ENCODE measurements at places on chromosomes 2 and 18.

GRCh38 chr2:3669656-3670055 lies 11.7 kb downstream of the ALLC start:
- no peak overlapping the region for H3K27ac ChIP-seq
- no peaks in the 10 kb centered on the region for H3K27me3 ChIP-seq
- no peaks in the 10 kb centered on the region for H3K36me3 ChIP-seq
- H3K4me1 ChIP-seq: no peaks in the 10 kb centered on the region

DNA sequence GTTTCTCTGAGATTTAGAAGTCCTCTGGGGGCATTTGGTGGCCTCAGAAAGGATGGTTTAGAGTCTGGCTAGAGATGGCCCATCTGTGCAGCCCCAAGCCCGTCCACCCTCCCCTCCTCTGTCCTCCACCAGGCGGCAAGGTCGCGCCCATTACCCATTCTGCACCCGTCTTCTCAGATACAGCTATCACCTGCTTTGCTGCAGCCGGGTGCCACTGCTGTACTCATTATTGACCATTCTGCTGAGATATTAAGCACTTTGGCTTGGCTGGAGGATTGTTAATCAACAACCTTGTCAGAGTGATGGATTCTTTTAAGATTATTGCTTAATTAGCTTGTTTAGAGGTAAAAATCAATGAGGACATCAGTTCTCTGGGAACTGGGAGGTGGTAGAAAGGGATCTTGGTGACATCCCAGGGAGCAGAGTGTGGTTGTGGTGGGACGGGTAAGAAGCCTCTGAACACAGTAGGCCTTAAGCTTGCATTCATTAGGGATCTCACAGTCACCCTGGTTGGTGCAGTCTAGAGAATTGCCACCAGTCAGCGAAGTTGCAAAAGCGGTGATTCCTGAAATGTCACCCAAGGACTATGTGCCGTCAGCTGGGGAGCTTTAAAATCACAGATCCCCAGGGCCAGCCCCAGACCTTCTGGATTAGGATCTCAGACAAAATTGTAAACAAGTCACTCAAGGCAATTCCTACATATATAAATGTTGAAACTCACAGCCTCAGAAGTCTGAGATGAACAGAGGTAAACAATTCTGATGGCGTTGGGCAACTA lies 90.9 kb downstream of the CAPN13 start:
- H3K4me3 ChIP-seq: no peak overlapping the region
- H3K36me3 ChIP-seq: no peaks in the 10 kb centered on the region
- no peak overlapping the region for H3K27ac ChIP-seq
- peaks cover 37% of the 10 kb centered on the region for H3K4me1 ChIP-seq
- DNase-seq: no peak

GRCh38 chr2:64919261-64919660 lies 69.9 kb upstream of the SLC1A4 start:
- no peak overlapping the region for H3K4me3 ChIP-seq
- H3K27me3 ChIP-seq: no peaks in the 10 kb centered on the region
- no peak overlapping the region for H3K27ac ChIP-seq
- H3K36me3 ChIP-seq: no peaks in the 10 kb centered on the region

- no peak for DNase-seq
- no peaks in the 10 kb centered on the region for H3K4me1 ChIP-seq
Measured at GRCh38 chr2:137857881-137858280, 106.4 kb upstream of the HNMT start.

DNA sequence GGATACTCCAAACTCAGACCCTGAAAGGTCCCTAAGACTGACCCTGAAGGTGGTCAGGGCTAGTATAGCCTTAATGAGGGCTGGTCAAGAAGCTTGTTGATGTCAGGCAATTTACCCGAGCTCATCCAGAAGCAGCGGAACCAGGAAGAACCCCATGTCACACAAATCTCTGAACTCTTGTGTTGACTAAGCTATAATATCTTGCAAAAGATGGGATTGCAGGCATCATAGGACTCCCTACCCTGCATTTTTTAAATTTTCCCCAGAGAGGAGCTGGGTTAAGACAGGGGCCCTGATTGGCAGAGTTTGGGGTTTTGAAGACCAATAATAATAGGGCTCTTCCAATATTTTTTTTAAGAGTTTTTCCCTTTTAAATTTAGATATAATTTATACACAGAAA lies 2.0 kb upstream of the PLEKHB2 start:
- peaks cover 11% of the 10 kb centered on the region for H3K36me3 ChIP-seq
- DNase-seq: no peak
- H3K4me1 ChIP-seq: peaks cover 26% of the 10 kb centered on the region

GRCh38 chr2:236627841-236628240 lies 58.2 kb downstream of the ACKR3 start:
- H3K4me1 ChIP-seq: no peaks in the 10 kb centered on the region
- H3K36me3 ChIP-seq: no peaks in the 10 kb centered on the region
- no peak overlapping the region for H3K4me3 ChIP-seq
- H3K27ac ChIP-seq: no peak overlapping the region

- peaks cover 10% of the 10 kb centered on the region for H3K36me3 ChIP-seq
- H3K27ac ChIP-seq: no peak overlapping the region
- no peak overlapping the region for H3K4me3 ChIP-seq
Measured at GRCh38 chr18:48858676-48859075, 92.1 kb downstream of the SMAD7 start.

Measured in CD14-positive monocyte (primary cell).